ENCODE measurements at places on chromosomes 13 and 19. TPM values are rescaled to one million over a fixed set of nuclear protein-coding genes. Genes with fewer than 3 reads are reported as not detected.
A peak's percentile ranks its signal among the peaks of the same experiment; 100 is the strongest.

DNA sequence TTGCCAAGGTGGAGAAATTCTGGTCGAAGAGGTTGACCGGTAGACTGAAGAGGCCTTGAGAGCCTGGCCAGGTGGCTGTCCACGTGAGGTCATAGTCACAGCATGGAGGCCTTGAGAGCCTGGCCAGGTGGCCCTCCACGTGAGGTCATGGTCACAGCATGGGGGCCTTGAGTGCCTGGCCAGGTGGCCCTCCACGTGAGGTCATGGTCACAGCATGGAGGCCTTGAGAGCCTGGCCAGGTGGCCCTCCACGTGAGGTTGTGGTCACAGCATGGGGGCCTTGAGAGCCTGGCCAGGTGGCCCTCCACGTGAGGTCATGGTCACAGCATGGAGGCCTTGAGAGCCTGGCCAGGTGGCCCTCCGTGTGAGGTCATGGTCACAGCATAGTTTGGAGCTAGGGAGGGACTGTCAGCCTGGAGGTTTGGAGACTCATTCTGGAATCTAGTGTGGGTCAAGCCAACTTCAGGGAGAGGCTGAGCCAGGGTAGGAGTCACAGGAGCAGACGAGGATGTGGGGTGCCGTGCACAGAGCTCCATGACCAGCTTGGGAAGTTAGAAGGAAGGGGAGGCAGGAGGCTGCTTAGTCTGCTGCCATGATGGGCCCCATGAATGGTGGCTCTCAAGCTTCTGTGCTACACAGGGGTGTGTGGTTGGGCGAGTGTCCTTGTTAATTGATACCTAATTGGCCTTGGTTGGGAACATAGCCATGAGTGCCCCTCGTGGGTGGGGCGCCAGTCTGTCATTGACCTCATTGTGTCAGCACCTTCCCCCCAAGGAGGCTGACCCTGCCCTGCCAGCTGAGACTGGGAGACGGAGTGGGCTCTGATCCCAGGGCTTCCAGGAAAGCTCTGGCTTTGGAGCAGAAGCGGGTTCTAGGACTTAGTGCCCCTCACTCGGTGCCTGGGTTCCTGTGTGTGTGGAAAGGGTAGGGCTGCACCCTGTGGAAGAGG lies 4.0 kb downstream of the LENG9 start:
- no peak for DNase-seq

GRCh38 chr19:56837004-56837403 lies 3.5 kb downstream of the PEG3 start:
- DNase-seq: no peak

DNA sequence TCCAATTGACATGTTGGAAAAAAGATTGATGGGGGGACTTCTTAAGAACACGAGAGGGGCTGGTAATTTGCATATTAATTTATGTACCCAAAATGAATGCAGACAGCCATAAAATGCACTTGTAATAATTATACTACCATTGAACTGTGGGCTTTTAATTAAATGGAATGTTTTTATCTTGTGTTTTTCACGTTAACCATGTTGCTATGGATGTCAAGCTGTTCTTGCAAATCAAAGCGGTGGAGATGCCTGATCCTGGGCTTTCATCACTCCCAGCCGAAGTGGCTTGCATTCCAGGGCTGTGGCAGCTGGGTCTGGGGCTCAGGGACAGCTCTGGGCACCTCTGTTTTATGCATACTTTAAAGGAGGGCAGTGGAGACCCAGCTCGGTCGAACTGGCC lies 179.4 kb upstream of the TMTC4 start:
- DNase-seq: no peak

- no peak for DNase-seq
Measured at GRCh38 chr13:34671137-34671536, 270.9 kb upstream of the NBEA start.

GRCh38 chr19:54247106-54247930 lies 4.7 kb upstream of the LILRA6 start:
- no peak for DNase-seq

- no peak for DNase-seq
Measured at GRCh38 chr13:30796631-30797601, 61.6 kb downstream of the ALOX5AP start.

DNA sequence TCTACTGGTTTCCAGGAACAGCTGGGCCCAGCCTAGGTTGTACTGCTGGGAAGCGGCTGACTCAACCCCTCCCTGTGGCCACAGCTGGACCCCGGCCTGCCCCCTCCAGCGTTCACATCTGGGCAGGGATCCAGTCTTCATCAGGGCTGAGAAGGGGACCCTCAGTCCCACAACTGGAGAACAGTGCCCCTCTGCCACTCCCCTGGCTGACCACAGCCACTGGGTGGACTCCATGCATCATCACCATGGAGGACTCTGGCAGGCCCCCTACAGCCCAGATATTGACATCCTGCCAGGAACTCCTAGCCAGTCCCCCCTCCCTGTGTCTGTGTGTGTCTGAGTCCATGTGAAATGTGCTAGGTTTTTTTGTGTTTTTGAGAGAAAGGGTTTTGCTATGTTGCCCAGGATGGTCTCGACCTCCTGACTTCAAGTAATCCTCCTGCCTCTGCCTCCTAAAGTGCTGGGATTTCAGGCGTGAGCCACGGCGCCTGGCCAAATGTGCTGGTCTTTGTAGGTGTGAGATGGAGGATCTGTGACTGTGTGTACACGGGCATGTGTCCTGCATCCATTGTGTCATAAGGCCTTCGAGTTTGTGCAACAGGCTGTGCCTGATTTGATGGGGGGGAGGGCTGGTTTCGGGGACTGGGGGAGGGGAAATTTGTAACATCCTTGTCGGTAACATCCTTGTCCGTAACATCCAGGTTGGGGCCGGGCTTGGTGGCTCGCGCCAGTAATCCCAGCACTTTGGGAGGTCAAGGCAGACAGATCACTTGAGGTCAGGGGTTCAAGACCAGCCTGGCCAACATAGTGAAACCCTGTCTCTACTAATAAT lies 4.0 kb upstream of the HOOK2 start:
- no peak for DNase-seq

DNA sequence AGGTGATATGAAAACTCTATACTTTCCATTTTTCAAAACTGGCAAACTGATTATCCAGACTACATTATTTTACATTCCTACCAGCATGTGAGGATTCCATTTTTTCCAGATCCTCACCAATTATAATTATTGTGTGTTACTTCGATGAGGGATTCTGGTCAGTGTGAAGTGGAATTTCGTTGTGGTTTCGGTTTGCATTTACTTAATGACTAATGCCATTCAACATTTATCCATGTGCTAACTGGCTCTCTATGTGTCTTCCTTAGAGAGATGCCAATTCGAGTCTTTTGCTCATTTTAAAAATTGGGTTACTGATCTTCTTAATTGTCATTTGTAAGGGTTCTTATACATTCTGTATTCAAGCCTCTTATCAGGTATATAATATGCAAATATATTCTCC lies 1551.3 kb upstream of the MIR17HG start:
- no peak for DNase-seq

GRCh38 chr13:64362564-64362963 lies 2867.6 kb downstream of the PCDH9 start:
- DNase-seq: no peak

- no peak for DNase-seq
Measured at GRCh38 chr19:57648331-57649003, 15.5 kb downstream of the ZNF211 start.

GRCh38 chr13:113786262-113786841 lies 27.3 kb downstream of the TMEM255B start:
- DNase-seq: no peak

DNA sequence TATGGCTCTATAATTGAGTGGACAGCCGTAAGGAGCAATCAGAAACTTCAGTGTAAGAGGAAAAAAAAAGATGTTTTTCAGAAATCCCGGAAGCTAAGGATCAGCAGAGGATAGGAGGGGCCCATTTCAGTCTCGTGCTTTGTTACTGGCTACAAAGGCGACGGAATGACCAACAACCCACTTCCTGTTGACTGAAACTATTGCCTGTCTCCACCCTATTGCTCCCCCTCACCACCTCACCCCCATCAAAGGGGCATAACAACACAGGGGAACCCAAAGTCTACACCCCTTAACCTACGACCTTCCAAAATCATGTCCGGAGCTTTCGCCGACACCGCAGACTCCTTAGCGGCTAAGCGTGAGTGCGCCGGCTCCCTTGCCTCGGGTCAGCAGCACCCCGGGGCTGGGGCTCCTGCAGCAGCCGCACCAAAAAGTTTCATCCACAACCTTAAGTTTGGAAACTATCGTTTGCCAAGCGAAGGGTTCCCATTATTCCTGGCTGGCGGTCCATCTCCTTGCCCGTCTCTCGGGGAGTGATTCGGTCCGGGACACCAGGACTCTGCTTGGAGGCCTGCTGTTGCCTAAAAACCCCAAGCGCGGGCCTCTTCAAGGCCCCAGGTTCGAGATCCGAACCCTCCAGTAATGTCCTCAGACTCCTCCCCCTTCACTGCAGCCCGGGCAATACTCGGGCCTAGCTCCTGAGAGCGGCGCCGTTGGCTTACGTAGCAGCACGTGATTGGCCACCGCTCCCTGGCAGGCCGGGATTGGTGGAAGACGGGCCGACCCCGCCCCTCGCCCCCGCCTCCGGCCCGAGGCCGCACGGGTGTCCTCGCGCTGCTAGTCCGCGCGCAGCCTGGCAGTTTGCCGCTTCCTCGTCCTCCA lies at the start of gene TPP2:
Gene TPP2, plus strand, starts transcription at position 840 of the 882 bp plus-strand sequence. CDS start 53 bp downstream, outside the sequence.
- peak; percentile 95 for DNase-seq

DNA sequence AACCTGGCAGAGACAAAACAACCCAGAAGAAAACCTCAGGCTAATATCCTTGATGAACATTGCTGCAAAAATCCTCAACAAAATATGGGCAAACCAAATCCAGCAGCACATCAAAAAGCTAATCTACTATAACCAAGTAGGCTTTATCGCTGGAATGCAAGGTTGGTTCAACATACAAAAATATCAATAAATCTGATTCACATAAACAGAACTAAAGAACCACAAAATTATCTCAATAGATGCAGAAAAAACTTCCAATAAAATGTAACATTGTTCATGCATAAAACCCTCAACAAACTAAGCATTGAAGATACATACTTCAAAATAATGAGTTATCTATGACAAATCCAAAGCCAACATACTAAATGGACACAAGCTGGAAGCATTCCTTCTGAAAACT lies 8.8 kb downstream of the ZNF724 start:
- DNase-seq: no peak

DNA sequence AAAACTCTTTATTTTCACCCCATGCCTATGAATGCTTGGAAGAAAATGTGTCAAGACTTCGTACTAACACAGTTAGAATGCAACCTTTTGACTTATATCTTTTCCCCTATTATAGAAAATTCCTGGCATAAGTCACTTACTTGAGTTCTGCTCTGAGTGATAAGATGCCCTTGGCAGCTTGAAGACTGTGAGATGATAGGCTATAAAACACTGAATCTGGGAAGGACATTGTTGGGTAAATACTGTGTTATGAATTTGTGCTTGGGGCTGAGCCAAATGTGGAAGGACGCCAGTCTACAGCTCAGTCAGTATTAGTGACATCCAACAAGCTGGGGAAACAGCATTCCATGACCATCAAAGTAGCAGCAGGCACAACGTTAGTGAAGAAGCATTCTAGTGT lies 368.0 kb upstream of the SGCG start:
- no peak for DNase-seq

- no peak for DNase-seq
Measured at GRCh38 chr13:74966275-74966674, 515.7 kb downstream of the TBC1D4 start.

- no peak for DNase-seq
Measured at GRCh38 chr13:48568370-48569103, 35.7 kb upstream of the RCBTB2 start.

RNF17 gene
- 1.1 TPM for total RNA-seq

GAMT gene
- total RNA-seq: 9.9 TPM

LRCH1 gene
- total RNA-seq: 19.0 TPM

SMIM7 gene
- 60.7 TPM for total RNA-seq

ZNF667 gene
- total RNA-seq: 0.26 TPM

NANOS3 gene
- 0.60 TPM for total RNA-seq

GNG8 gene
- not detected for total RNA-seq

IGFL3 gene
- total RNA-seq: not detected

OVOL3 gene
- total RNA-seq: not detected

OLFM4 gene
- not detected for total RNA-seq

TMEM59L gene
- total RNA-seq: not detected
